ENCODE measurements at places on chromosomes 12 and 14. TPM values are rescaled to one million over a fixed set of nuclear protein-coding genes. Genes with fewer than 3 reads are reported as not detected.

The KRT78 gene
- not detected for polyA plus RNA-seq

The PRR4 gene
- 4.8 TPM for polyA plus RNA-seq

The NDRG2 gene
- 30.8 TPM for polyA plus RNA-seq

The NANOG gene
- not detected for polyA plus RNA-seq

The DUSP16 gene
- 39.5 TPM for polyA plus RNA-seq

The MFAP5 gene
- polyA plus RNA-seq: not detected

The HOXC13 gene
- not detected for polyA plus RNA-seq

The GSKIP gene
- 68.6 TPM for polyA plus RNA-seq

The MANSC4 gene
- polyA plus RNA-seq: 0.54 TPM

The MAP3K12 gene
- 87.0 TPM for polyA plus RNA-seq

The NEUROD4 gene
- polyA plus RNA-seq: not detected

The GPR84 gene
- not detected for polyA plus RNA-seq

The PMCH gene
- polyA plus RNA-seq: not detected

The B4GALNT3 gene
- polyA plus RNA-seq: 6.7 TPM

The SOAT2 gene
- not detected for polyA plus RNA-seq

The CALCOCO1 gene
- 187 TPM for polyA plus RNA-seq

The MYH6 gene
- polyA plus RNA-seq: not detected

The CATSPERB gene
- polyA plus RNA-seq: not detected

The A2M gene
- polyA plus RNA-seq: not detected

The CACNA1C gene
- 10.0 TPM for polyA plus RNA-seq

The RAPGEF3 gene
- polyA plus RNA-seq: 1.5 TPM

The OAS2 gene
- polyA plus RNA-seq: not detected

The ADCY4 gene
- not detected for polyA plus RNA-seq

The WIF1 gene
- polyA plus RNA-seq: 0.77 TPM

The SLC7A8 gene
- 0.21 TPM for polyA plus RNA-seq

The FOXM1 gene
- 0.31 TPM for polyA plus RNA-seq

The TIMM9 gene
- polyA plus RNA-seq: 48.3 TPM

The LRRIQ1 gene
- 11.1 TPM for polyA plus RNA-seq

The CHFR gene
- 89.3 TPM for polyA plus RNA-seq

The PDZRN4 gene
- 46.7 TPM for polyA plus RNA-seq

The DUSP6 gene
- 40.1 TPM for polyA plus RNA-seq

The FSCB gene
- not detected for polyA plus RNA-seq

The KCNH3 gene
- polyA plus RNA-seq: 3.0 TPM

The KDM2B gene
- polyA plus RNA-seq: 85.5 TPM

The ANKRD33 gene
- polyA plus RNA-seq: not detected

The BATF gene
- not detected for polyA plus RNA-seq

The EXOC3L4 gene
- not detected for polyA plus RNA-seq

The PRICKLE1 gene
- 20.6 TPM for polyA plus RNA-seq

The PAH gene
- polyA plus RNA-seq: not detected

The PTPRB gene
- 0.26 TPM for polyA plus RNA-seq

The GPR65 gene
- polyA plus RNA-seq: not detected

The ERBB3 gene
- polyA plus RNA-seq: 0.78 TPM

The IL31 gene
- not detected for polyA plus RNA-seq

The CELA1 gene
- polyA plus RNA-seq: not detected

The PAPOLA gene
- 153 TPM for polyA plus RNA-seq

The LRTM2 gene
- polyA plus RNA-seq: 2.4 TPM

The ASIC1 gene
- 8.0 TPM for polyA plus RNA-seq

The SCFD1 gene
- 99.4 TPM for polyA plus RNA-seq

The KLRD1 gene
- polyA plus RNA-seq: 0.52 TPM

The GPRC5D gene
- polyA plus RNA-seq: not detected

Measured in neural cell (in vitro differentiated cells).